ENCODE measurements at places on chromosomes 3 and 15.

DNA sequence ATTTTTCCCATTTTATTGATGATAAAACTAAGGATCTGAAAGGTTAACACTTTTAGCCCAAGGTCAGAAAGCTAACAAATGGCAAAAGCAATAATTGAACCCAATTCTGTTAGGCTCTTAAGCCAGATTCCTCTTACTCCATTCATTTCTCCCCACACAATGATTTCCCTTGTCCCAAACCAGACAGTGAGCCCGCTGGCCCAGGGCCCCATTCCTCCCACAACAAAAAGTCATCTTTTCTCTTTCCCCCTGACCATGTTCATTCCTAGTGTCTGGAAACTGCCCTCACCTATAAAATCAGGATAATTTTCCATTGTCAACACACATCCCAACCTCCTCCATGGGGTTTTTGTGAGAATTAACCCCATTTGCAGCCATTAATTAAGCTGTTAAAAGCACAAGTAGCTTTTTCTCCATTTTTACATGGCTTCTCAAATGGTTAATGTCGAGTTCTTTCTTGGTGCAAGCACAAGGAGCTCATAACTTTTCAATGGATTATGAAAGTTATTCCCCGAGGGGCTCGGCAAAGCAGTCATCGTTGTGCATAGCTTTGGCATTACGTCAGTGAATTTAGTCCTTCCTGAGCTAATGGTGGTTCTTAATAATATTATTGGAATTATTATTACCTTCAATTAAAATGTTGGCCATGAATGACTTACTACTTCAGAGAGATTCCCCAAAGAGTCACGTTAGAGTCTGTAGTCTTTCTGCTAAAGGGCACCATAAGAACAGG, 151.0 kb upstream of the WNT5A start:
- DNase-seq = no peak

DNA sequence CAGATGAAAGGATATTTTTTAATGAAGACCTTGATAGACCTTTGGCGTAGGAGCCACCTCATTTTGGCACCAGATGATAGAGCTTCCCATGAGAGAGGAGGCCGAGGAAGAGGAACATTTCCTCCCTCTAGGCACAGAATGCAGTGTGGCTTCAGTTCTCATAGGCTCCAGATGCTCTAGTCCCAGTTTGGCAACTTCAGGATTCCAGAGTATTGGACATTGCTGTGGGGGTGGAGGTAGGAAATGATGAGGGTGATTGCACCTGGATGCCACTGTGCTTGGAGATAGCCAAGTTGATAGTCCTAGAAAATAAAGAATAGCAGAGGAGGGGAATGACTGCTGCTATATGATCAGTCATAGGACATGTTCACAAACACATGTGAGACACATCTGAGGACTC, 58.3 kb upstream of the KY start:
- DNase-seq = no peak

GRCh38 chr3:108090049-108090700, 656 bp downstream of the CD47 start:
- DNase-seq = peak; percentile 68

- DNase-seq = no peak
Measured at GRCh38 chr3:154510780-154511179, 80.8 kb upstream of the GPR149 start.

DNA sequence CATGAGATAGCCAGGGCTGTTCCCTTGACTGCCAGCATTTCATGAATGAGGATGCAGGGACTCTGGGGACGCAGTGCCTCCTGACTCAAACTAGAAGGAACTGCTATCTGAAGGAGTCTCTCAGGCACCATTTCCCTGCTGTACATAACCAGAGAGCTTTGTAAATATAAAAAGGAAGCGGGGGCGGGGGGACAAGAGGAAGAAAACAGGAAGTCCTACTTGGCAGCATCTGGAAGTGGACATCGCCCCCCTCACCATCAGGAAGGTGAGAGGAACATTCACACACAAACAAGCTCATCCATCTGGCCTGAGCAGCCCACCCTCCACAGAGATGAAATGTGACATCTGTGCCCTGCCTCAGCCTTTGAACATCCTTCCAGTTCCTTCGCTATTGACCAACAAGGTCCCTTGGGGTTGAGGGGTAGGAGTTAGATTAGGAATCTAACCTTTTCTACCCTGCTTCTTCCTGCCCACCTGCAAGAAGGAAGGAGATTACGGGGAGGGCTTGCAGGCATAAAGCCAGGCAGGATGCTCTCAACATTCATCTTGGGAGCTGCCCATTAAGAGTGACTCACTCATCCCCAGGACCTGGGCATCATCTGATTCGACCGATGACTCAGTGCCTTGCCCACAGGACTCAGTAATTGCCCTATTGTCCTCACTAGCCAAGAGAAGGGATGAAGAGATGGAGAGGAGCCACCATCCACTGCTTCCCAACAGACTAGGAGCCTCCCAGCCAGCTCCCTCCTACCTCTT, 31.9 kb downstream of the SH3BP5 start:
- no peak for DNase-seq

DNA sequence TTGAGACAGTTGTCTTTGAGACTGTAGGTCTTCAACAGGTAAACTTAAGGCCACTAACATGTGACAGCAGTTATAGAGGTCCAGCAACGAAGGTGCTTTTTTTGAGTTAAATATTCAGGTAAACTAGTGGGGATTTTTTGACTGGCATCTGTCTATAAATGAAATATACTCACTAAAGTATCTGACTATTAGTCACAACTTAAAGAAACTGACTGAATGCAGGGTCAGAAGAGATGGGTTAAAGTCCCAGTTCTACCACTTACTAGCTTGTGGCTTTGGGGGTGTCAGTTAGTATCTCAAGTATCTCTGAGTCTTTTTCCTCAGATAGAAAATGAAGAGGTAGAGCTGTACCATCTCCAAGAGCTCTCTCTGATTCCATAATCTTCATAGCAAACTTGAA, 18.0 kb downstream of the MIX23 start:
- DNase-seq = no peak

DNA sequence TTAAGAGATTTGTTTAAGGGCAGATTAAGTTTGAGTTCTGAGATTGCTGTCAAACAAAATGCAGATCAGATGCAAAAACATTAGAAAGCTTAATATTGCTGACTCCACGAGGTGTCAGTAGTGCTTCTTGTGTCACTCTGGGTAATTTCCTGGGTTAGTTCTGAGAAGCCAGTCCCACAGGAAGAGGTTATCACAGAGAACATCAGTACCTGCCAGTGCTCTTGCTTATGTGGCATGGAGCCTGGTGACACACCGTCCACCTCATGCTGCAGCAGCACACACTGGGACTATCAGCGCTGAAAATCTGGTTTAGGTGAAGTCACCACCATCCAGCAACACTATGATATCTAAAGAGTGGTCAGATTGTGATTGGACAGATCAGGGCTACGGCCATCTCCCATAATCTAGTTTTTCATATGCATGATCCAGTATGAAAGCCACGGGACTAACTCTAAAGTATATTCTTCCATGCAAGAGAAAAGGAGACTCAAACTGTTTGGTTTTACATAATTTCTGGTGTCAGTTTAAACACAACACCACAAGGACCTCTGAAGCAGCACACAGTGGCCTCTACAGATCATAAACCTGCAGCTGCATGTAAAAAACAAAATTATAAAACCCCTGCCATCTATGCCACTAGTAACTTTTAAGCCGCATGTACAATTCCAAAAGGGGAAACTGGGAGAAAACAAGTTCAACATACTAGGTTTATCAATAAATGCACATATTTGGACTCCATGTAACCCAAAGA, 36.1 kb upstream of the MYO5C start:
- DNase-seq = peak; percentile 66

DNA sequence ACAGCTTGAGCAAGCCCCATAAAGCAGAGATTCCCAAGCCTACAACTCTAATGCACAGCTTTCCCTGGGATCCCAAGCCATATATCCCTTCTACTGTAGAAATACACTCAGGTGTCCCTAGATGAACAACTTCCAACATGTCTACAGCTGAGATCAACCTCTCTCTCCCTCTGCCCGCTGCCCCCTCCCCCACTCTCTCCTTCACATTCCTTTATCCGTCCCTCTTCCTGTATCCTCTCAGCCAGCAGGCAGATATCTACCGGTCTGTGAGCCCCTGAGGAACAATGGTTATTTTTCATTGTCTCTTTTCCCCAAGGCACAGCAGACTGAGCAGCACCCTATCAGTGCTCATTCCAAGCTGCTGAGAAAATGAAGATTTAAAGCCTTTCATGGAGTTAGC, 138.6 kb downstream of the SUCLG2 start:
- no peak for DNase-seq

DNA sequence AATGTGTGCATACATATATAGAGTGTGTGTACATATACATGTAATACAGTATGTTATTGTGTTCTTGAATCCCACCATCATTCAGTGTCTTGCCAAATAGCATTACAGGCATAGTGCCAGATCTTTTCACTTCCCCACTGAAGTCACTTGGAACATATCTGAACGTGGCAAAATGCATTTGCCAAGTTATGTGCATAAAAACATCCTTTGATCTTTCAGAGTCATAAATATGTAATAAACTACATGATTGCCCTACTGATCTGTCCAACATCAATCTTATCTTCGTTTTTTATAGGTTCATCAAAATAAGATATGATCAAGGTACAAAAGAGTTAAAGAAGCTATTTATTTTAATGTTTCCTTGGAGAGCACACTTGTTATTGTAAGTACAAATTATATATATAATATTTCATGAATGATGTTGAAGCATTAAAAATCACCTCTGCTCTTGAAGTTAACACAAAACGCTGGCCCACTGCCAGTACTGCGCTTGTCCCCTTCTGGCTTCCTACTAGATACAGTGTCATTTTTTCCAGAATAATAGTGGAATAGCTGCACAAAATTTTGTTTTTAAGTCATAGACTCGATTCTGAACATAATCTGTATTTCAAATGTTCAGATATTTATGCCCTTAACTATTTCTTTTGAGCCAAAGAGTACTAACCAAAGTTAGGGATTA, 549.5 kb upstream of the ARRDC4 start:
- no peak for DNase-seq

GRCh38 chr3:58230876-58231552, 6.6 kb upstream of the ABHD6 start:
- no peak for DNase-seq

GRCh38 chr3:58989163-58989562, 60.7 kb downstream of the CFAP20DC start:
- DNase-seq = no peak

GRCh38 chr3:4413467-4413866, 53.6 kb downstream of the SUMF1 start:
- no peak for DNase-seq

GRCh38 chr3:89699771-89700170, 592.4 kb downstream of the EPHA3 start:
- no peak for DNase-seq

DNA sequence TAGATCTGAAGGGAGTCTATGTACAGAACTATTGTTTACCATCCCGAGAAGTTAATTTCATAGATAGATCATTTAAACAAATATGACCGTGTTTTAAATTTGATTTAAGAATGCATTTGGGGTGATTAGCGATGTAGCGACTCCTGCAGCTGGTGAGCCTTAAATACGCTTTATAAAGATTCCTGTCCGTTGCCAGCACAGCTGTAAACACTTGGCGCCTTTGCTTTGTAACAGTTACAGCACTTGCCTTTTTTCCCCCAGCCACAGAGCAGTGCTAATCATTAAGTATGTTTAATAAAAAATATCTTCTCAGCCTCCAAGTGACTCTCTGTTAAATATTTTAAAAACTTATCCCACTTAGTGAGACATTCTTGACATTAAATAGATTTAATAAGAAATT, 333.8 kb downstream of the FEZF2 start:
- DNase-seq = no peak

DNA sequence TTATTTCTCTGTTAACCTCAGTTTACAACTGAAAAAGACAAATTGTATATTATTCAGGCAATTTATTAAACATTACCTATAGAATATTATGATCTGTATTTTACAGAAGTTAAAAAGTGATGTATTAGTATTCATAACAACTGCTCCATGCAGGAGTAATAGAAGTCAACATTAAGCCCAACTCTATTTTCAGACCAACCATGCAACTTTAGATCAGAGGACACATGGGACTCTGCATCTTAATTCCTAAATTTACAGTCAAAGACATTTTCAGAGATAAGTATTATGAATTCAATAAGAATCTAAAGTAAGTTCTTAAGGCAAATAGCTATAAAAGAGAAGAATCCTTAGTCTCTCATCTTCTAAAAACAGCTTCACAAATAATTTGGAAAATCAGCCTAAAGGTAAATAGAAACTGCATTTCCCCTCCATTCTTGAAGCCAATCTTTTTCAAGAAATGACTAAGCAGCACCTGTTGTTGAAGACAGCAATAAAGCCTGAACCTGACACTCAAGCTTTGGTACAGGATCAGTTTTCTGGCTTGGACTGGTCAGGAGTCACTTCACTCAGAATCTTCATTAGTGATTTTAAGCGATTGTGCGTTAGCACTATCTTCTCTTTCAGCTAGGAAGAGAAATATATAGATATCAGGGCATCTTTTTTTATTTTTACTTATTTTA, 23.0 kb downstream of the OIP5 start:
- DNase-seq = no peak

- DNase-seq = no peak
Measured at GRCh38 chr3:169255511-169255910, 408.0 kb downstream of the MECOM start.

- DNase-seq = peak; percentile 45
Measured at GRCh38 chr3:49671291-49672288, 2.6 kb upstream of the APEH start.

GRCh38 chr3:192042116-192042515, 581.2 kb downstream of the PYDC2 start:
- DNase-seq = no peak

DNA sequence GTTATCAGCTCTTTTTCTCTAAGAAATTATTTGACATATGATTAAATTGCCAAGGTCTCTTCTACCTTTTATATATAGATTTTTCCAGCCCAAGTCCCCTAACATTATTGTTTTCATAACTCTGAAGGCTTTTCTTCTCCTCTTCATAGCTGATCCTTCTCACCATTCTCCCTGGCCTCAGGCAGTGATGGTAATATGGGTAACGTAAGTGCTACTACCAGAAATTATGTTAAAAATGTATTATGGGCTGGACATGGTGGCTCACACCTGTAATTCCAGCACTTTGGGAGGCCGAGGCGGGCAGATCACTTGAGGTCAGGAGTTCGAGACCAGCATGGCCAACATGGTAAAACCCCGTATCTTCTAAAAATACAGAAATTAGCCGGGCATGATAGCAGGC, 29.2 kb downstream of the BMF start:
- no peak for DNase-seq

DNA sequence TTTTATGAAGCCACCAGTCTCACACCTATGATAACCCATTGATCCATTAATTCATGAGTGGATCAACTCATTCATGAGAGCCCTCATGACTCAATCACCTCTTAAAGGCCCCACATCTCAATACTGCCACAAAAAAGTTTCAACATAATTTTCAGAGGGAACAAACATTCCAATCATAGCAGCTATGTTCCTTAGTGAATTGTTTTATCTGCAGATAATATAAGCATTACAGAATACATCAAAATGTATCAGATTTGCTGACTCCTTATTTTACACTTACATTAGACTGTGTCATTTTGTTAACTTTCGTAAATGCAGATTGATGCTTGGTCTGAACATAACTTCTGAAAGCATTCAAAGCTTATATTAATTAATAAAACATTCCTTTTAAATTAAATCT, 155.3 kb upstream of the MBNL1 start:
- DNase-seq = no peak
